ENCODE measurements at places on chromosomes 11 and 22. TPM values are rescaled to one million over a fixed set of nuclear protein-coding genes. Genes with fewer than 3 reads are reported as not detected.

DNA sequence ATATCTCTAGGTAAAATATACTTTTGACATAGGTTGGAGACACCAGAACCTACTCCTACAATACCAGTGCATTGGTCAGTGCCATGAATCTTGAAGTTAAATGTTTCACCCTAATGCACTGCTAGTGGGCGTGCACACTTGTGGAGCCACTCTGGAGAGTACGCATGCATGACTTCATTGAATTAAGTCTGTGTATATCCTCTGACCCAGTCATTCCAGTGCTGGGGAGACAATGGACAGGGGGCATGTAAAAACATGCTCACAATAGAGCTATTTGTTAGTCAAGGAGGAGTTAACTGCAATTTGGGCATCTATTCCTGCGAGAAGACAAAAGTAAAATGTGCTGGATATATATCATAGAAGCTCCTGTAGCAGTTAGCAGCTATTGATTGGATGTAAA, 335.4 kb upstream of the NCAM1 start:
- ATAC-seq: peak; percentile 94

- ATAC-seq: peak; percentile 31
These were observed 39.7 kb upstream of the AKIP1 start for GRCh38 chr11:8871171-8871775.

GRCh38 chr11:47259232-47259977, 1.6 kb downstream of the NR1H3 start:
- ATAC-seq: peak; percentile 51

DNA sequence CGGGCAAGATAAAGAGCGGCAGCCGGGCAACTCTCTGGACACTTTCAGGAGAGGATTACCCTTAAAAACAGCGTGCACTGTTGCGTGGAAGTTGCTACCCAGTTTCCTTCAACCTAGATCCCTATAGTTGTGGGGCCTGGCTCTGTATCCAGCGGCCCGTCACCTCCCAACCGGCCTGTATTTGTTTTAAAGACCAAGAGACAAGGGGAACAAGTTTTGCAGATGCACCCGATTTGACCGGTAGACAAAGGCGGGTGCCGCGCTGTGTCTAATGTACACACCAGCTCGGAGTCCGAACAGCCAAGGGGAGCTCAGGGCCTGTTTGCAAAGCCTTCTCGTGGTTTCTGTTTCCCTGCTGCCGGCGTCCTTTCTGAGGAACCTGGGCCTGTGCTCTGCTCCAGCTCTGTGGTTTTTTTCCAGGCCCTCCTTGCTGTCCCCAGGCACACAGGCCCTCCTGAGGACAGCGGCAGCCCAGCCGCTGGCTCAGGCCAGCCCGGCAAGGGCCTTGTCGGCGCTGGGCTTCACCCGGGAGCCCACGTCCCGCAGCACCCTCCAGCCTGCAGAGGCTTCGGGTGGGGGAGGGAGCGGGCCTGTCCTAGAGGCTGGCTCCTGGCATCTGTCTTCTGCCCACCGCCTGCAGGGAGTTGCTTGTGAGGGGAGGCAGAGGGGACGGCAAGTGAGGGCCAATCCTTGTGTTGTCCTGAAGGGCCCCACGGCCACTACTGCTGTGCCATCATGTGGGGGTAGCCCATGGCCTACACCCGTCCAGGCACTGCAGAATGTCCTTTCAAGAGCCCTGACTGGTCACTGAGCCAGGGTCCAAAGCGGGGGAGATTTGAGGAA, 1.4 kb downstream of the TBX1 start:
- ATAC-seq: no peak

DNA sequence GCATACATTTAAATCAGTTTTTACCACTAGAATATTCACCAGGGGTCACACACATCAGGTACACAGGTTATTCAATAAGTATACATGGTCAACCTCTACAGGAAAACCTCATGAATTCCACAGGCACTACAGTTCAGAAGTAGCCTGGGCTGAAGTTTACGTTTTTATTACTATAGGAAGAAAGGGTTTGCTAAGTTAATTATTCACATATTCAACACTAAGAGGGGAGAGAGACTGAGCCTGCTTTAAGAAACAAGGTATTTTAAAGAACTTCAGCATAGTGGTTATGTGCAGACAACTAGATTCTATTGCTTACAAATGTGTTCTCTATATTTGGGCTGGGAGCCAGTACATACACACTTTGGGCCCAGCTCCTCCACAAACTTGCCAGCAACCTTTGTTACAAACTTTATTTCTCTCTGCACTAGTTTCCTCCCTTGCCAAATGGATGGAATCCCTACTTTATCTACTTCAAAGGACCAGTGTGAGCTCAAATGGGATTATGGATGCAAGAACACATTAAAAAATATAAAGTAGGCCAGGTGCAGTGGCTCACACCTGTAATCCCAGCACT, 31.9 kb downstream of the IL18BP start:
- no peak for ATAC-seq

DNA sequence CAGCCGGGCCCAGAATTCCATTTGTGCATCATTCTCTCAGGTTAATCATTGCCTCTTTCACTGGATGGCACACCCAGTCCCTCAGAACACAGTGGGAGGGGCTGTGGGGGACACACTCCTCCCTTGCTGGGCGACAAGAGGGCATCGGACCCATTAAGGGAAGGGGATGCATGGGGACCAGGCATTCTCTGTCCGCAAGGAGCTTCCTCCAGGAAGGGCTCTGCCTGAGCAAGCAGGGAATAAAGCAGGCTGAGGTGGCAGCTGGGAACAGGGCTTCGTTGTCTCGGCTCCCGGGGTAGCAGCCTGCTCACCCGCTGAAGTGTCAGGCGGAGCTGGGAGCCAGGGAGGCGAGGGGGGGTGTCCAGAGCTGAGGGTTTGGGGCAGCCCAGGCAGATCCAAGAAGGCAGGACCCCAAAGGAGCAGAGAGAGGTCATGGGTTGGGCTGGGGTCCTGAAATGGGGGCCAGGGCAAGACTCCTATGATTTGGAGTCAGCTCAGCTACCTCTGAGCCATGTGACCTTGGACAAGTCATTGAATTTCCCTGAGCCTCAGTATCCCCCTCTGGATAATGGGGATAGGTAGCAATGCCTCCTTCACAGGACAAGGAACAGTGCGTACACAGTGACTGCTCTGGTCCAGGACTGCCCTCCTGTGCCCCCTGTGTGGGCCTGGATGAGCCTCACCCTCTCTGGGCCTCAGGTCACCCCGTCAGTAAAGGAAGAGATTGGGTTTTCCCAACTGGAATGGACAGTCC, 1.4 kb downstream of the GAL3ST1 start:
- no peak for ATAC-seq

DNA sequence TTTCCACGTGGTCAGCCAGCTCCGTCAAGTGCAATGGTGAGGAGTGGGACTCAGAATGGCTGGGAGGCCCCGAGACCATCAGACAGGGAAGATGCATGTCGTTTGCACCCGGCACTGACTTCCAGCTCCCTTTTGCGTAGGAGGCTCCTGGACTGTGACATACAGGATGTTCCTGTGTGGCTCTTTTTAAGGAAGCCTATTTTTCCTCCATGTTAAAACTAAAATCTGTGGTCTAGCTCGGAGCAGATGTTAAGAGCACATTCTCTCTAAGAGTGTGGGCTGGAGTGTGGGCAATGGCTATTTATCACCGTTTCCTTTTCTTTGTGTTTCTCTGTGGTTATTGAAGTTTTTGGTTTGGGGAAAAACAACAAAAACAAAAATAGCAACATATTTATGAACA, 40.9 kb upstream of the AMPD3 start:
- no peak for ATAC-seq

DNA sequence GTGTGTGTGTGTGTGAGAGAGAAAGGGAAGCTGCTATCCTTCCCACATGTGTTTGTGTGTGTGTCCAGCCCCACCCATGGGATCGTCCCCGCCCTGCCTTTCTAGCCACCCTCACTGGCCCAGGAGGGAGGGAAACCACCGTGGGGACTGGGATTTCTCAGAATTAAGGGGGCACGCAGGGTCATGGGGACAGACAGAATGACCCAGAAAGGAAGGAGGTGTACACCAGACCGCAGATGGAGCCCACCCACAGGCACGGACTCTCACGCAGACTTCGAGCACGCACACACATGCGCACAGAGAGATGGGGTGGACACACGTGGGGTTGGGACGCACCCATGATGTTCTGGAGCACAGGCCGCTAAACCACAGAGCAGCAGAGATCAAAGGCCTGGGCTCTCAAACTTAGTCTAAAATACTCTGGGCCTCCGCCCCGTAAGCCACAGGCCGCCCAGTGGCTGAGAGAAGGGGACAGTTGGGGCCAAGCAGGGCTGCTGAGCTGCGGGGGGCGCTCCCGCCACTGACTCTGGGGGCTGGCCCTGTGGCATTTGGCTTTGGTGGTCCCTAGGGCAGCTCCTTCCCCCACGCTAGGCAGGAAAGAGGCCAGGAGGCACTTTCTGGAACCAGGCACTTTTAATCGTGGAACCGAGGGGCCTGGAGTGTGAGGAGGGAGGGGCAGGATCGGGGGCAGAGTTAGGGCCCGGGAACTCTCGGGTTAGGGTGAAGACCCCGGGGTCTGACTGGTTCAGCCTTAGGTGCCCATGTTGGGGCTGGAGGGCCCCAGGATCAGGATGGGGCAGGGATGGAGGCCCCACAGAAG, 1.5 kb downstream of the IFITM5 start:
- ATAC-seq: no peak

GRCh38 chr22:36797911-36798673, 18.7 kb downstream of the PVALB start:
- no peak for ATAC-seq

- ATAC-seq: no peak
These were observed 41.3 kb upstream of the RDX start for GRCh38 chr11:110337570-110338193.

DNA sequence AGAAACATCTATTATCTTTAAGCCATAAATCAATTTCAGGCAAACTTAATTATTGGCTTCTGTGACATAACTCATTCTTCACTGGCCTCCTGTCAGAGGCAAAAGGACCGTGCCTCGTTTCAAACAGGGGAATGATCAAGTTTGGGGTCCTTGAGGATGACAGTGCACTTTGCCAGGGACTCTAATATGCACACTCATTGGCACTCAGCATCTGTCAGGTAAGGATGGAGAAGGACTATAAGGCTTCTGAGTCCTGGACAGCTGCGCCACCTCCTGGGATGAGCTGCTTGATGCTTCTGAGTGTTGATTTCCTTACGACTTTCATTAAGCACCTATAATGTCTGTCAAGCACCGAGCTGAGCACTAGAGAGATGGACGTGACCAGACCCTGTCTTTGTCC, 20.2 kb downstream of the BPIFC start:
- peak; percentile 45 for ATAC-seq

DNA sequence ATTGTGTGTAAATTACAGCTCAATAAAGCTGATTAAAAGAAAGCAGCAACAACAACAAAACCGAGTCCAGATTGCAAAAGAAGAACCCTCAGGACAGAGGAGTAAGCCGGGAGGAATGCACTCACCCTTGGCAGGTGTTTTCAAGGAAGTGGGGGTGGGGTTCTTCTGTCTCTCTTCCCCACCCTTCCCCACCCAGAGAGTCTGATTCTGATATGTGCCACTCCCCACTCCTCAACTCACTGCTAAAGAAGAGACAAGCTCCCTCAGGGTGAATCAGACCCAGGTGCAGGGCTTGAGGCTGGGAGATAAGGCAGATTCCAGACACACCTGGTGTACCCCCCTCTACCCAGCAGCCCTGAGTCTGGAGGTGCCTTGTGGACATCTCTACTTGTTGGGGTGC, 38.4 kb upstream of the PHF21A start:
- peak; percentile 58 for ATAC-seq

DNA sequence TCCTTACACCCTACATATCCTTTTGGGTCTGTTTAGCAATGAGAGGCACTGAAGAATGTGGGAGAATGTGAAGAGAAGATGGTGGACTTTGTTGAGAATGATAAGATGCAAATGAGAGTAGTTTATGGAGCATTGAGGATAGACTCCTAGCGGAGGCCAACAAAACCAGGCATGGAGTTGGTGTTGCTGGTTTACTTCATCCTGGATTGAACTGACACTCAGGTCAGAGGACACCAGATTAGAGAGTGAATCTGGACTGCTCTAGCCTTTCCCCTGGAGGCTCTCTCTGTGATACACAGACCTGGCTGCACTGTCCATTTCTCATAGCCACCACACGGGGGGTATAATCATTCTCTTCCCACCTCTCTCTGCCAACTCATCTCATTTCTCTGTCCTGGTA, 98.7 kb downstream of the MICAL2 start:
- ATAC-seq: no peak

DNA sequence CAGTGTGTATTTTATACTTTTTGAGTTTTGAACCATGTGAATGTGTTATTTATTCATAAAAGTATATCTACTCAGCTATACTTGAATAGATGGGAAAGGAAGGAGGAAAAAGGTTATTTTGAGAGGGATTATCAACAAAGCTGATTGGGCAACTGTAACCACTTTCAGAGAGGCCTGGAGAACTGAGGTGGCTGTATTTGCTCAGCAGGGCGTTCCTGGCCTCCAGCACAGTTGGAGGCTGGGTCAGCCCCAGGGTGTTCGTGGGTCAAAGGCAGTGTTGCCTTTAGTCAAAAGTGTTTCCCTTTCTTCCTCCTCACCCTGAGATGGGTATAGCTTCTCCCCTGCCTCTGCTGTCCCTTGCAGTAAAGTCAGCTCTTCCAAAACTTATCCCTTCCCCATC, 26.7 kb downstream of the ASCC2 start:
- peak; percentile 62 for ATAC-seq

DNA sequence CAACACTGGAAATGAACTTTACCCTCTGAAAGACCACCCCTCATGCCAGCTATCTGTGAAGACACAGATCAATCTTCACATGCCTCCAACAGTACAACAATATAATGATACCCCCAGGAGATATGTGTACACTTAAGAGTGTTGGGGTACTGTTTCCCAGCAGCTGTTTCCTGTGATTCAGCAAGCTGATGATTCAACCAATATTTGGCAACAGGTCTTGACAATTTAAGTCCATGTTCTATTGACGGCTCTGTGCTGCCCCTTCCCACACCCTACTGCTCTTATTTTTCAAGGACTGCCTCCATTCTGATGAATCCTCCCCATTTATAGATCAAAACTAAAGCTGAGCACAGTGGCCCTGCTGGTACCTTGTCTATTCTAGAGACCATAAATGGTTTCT, 6.6 kb downstream of the SNX19 start:
- ATAC-seq: peak; percentile 54

GRCh38 chr11:45252134-45252856, 33.8 kb downstream of the SYT13 start:
- peak; percentile 84 for ATAC-seq

DNA sequence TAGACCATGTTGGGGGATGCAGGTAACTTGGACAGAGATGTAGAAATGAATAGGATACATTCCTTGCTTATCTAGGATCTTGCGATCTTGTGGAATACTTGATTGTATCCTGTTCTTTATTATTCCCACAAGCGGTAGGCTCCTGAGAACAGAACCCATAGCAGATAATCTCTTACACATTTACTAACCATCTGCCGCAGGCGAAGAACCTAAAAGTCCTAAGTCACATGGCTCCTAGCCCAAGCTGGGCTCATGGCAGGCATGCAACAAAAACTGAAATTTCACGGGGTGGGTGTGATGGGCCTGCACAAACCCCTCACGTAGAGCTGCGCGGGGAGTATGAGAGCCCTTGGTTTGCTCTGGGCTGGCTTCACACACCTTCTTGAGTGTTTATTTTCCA, 177.4 kb upstream of the NECTIN1 start:
- ATAC-seq: no peak

Gene KCNE3
- total RNA-seq: 2.5 TPM

Gene MS4A12
- total RNA-seq: not detected

Gene SMIM35
- not detected for total RNA-seq

Gene CCDC81
- 0.28 TPM for total RNA-seq
